ENCODE measurements at places on chromosomes 16 and 17. TPM values are rescaled to one million over a fixed set of nuclear protein-coding genes. Genes with fewer than 3 reads are reported as not detected.

The NPTX1 gene
- not detected for total RNA-seq

The FOXN1 gene
- total RNA-seq, result not detected

The METTL16 gene
- 7.4 TPM for total RNA-seq

The TMEM238L gene
- total RNA-seq, result not detected

- H3K36me3 ChIP-seq, result no peaks in the 10 kb centered on the region
- no peaks in the 10 kb centered on the region for H3K27me3 ChIP-seq
- DNase-seq, result peak; percentile 79
- peak within 1 kb of the TSS; percentile 84 for H3K4me3 ChIP-seq
- H3K4me1 ChIP-seq, result peaks cover 13% of the 10 kb centered on the region
- peak within 1 kb of the TSS; percentile 37 for H3K27ac ChIP-seq
Observed at GRCh38 chr16:71626018-71626857, at the start of gene MARVELD3. Gene MARVELD3, plus strand, starts transcription at chr16:71626184. Its CDS starts 46 bp downstream, at chr16:71626230.
